Liver (tissue), 10 donors: ENCODE measurements at places on chromosomes 12 and 14.

DNA sequence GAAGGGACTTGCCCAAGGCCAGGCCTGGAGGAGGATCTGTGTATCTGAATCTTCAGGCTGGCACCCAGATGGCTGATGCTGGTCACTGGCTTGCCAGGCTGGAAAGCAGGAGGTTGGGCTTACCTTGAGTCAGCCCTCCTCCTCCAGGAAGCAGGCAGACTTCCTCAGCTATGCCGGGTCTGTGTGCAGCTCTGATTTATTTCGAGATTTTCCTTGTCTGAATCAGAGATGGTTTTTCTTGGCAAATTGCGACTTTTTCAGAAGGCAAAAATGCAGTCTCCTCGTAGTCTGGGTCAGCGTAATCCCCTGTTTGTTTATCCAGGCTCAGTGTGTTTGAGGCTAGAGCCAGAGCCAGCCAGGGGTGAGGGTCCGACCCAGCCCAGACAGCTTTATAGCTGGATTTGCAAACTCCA is 48.9 kb downstream of the SMOC1 start:
- no peak for DNase-seq

DNA sequence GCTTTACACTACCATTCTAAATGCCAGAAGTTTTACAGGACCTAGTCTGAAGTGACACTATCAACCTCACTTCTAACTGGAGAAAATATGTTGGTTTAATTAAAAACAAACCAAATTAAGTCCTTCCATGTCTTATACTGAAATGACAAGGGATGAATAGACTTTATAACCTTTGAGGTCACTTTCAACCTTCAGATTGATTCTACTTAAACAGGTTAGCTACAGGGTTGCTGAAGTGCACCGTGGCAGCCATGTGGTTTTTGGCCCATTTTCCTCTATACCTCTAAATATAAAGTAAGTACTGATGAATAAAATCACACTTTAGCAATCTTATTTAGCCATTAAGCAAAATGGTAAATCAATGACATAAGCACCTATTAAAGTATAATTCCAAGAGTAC is 3.9 kb downstream of the SLC38A2 start:
- no peak for DNase-seq

GRCh38 chr12:78226763-78227162 is 396.1 kb downstream of the NAV3 start:
- DNase-seq = no peak

- DNase-seq = no peak
Observed at GRCh38 chr14:102511538-102511937, 2.0 kb upstream of the ANKRD9 start.

GRCh38 chr14:61516118-61516743 is 179.1 kb upstream of the HIF1A start:
- no peak for DNase-seq

DNA sequence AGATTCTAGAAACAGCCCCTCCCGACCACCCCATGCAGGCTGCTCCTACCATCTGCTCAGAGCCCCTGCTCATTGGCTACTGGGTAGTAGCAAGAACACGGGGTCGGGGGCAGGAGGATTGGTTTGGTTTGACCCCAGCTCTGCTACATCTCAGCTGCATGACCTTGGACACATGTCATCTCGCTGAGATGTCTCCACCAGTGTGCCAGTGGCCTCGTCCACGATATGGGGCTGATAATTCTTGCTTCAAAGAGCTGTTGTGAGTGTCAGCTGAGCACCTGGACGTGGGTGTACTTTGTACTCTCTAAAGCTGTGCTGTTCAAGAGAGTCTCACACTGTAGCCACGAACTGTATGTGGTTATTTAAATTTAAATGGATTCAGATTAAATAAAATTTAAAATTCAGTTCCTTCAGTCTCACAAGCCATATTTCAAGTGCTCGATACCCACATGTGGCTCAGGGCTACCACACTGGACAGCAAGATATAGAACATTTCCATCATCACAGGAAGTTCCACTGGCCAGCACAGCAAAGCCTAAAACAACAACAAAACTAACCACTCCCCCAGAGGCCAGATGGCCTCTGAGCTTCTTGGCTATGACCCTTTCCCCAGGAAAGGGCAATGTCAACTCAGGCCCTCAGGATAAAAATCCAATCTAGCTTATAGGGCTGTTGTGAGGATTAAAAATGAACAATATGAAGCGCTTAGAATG is 18.6 kb downstream of the LTBP2 start:
- no peak for DNase-seq

- no peak for DNase-seq
Observed at GRCh38 chr14:22512106-22512814, 76.8 kb downstream of the DAD1 start.

DNA sequence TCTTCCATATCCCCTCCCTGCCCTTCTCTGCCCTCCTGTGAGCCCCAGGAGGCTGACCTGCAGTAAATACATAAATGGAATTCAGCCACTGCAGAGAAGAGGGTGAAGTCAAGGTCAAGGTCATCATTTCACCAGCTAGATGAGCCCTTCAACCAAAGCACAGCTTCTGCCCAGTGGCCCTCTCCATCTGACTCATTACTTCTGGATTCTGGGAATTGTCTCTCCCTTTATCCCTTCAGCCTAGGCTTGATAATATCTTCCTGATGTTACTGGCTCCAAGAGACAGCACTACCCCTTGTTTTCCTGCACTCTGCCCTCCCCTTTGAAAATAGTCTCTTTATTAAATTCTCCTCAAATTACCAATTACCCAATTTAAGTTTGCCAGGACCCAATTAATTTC is 64.5 kb downstream of the TTC9 start:
- no peak for DNase-seq

- no peak for DNase-seq
Observed at GRCh38 chr14:24335461-24336171, 745 bp upstream of the ADCY4 start.

- no peak for DNase-seq
Observed at GRCh38 chr14:24147761-24148428, 597 bp downstream of the RNF31 start.

DNA sequence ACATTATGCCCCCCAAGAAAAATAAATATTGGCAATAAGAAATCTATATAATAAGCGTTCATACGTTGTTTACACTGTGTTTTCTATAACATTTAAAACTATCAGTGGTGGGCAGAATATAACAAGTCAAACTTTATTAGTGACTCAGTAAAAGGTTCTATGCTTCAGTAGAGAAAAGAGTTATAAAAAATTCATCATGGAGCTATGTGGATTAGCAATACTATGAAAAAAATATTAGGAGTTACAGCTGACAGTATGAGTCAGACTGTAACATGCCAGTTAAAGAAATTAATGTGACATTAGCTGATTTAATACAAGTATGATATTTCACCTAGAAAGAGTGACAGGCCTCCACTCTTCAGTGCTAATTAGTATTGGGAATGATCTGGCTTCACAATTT is 125.1 kb upstream of the GARIN6 start:
- DNase-seq = no peak

- DNase-seq = no peak
Observed at GRCh38 chr12:77025782-77026314, 39.5 kb downstream of the E2F7 start.

GRCh38 chr14:102215576-102216250 is 76.0 kb downstream of the WDR20 start:
- no peak for DNase-seq

- DNase-seq = no peak
Observed at GRCh38 chr14:103311171-103311997, 22.7 kb upstream of the EIF5 start.

DNA sequence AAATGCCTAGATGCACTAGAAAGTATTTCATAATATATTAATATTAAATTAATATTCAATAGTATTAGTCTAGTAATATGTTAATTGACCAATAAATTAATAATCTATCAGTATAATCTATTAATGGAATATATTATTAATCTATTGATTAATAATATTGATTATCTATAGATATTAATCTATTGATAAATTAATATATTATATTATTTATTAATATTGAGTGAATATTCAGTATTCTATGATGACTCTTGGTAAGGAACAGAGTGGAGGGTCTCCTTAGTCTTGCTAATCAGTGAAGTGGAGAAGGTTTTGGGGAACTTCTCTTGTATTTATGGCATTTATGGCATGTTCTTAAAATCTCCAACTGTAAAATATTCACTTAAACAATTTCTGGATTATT is 679.3 kb upstream of the FLRT2 start:
- no peak for DNase-seq

DNA sequence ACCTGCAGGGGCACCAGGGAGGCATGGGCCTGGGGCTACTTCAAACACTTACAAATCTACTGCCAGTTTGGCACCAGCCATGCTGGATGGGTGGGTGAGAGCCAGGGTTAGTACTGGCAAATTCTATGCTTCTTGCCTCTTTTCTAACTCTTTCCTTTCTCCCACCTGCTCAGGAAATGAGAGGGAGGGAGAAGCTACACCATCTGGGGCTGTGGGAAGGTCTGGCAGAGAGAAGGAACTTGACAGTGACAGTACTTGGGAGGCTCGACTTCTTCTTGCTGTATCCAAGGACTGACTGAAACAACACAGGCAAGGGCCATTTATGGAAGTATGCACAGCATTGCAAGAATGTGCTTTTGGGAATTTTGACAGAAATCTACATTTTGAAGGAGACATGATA is 149.6 kb upstream of the DYRK2 start:
- no peak for DNase-seq

DNA sequence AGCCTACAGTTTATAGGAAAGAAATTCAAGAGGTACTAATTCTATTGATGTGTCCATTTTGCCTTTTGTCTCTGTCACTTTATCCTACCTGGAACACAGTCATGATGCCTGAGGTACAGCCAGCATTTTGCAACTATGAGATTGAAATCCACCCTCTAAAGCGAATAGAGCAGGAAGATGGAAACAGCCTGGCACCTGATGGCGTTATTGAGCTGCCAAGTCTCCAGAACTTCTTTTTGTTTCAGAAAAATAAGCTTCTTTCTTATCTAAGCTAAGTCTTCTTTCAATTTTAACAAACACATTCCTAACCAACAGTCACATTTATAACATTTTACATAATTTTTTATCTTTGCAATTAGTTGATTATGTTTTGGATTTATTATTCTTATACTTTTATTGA is 182.1 kb downstream of the PAWR start:
- DNase-seq = no peak

GRCh38 chr12:80698847-80699542 is 8.4 kb upstream of the MYF6 start:
- no peak for DNase-seq

DNA sequence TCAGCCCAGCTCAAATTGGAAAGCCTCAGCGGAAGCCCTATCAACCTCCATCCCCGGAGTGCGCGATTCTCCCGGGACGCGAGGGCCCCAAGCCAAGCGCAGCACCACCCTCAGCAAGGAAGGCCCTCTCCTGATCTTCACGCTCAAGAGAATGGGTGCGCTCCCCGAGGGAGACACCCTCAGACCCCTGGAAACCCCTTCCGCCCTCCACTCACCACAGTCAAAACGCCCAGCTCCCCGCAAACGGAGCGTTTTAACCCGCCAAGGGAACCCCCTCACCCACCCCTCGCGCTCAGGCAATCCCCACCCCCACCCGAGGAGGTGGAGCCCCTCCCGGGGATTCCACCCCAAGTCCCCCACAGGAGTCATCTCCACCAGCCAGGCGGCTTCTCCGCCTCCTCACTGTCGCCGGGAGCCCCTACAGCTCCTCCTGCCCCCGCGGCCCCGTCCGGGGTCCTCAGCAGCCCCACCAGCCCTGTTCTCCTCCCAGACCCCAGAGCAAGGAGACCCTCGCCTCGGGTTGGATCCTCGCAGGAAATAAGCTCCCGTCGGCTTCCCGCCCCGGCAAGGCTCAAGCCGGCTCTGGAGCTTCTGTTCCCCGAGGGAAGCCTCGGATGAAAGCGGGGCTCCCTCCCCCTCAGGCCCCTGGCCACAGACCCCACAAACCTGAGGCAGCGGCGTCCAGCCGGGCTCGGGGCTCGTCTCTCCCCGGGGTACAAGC is 507 bp downstream of the BAZ2A start:
- DNase-seq = peak; percentile 39

DNA sequence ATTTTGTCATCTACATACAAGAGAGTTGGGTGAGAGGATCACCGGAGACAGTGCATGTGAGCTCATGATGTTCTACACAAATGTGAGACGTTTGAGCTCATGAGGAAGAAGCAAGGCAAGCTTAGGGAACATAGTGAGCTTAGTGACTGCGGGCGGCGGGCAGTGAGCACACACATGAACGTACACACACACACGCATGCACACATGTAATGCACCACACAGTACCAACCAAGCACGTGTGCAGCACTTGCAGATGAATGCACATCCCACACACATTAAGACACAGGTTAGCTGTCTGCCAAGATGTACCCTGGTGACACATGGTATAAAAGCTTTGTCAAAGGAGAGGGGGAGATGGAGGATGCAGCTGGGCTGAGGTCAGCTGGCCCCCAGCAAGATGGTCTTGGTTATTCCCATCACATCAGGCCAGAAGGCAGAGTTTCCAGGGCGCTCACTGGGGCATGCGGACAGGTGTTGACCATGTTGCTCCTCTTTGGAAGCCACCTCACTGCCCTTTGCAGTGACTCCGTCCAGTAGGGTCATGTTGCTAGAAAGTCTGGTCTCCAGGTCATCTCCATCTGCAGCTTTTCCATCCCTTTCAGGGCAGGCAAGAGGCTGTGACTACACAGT is 8.7 kb upstream of the CACNA2D4 start:
- DNase-seq = peak; percentile 31

GRCh38 chr14:57189070-57189469 is 79.6 kb downstream of the EXOC5 start:
- DNase-seq = no peak

- DNase-seq = no peak
Observed at GRCh38 chr14:86430853-86431252, 900.9 kb downstream of the FLRT2 start.

DNA sequence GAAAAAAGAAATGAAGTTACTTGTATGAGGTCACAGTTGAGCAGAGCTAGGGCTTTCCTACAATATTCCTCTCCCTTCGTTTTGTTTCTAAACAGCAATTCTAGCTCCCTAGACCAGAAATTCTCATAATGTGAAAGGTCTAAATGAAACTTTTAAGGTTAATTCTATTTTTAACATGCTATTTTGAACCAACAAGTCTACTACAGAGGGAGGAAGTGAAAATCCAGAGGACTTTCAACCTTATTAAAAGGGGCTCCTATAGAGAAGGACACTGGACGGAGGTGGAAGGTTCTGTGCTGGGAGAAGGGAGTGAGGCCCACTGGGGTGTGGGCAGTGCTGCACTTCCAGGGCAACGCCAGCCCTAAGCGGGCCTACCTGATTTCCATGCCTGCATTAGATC is 13.4 kb downstream of the GSG1 start:
- no peak for DNase-seq
